Stimulated activated CD8-positive, alpha-beta memory T cell treated with anti-CD3 and anti-CD28 coated beads, Interleukin-2, amount 100 ng/mL, for 1 hour (primary cell): ENCODE measurements at places on chromosomes 11 and 22.

DNA sequence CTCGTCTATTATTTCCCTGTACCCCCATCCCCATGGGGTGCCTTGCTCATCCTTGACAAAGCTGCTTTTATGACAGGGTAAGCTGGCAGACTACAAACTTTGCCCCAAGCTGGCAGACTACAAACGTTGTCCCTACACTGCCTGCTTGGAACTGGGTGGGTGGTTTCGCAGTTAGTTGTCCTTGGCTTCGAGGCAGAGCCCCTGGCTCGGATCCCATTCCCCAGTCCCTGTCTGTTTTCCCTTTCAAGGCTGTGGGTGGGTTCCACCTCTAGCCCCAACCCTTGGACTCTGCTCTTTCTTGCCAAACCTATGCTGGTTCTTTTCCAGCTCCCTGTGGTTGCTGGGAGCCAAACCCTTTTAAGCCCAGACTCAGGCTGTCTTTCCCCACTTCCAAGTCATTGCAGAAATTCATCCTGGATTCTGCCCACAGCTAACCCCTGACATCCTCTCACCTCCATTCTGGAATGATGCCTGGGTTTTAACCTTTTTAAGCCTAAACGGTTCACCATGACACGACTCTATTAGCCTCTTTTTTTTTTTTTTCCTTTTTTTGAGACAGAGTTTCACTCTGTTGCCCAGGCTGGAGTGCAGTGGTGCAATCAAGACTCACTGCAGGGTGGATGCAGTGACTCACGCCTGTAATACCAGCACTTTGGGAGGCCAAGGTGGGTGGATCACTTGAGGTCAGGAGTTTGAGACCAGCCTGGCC is 9.2 kb upstream of the RBM14 start:
- DNase-seq, result no peak

DNA sequence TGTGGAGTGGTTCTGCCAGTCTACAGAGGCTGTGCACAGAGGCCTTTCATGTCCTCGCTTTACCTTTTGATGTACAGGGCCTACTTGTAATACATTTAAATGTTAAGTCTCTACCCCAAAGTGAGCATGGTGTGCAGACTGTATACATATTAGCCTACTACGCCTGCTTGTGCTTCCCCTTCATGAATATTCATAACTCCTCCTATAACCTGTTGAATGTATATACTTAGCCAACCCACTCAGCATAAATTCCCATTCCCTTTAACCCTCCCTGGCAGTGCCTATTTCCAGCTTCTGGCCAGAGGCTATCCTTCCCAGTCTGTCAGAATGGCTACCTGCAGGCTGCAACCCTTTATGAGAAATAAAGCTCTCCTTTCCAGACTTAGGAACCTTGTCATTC is 116.1 kb downstream of the WNT11 start:
- DNase-seq, result no peak

DNA sequence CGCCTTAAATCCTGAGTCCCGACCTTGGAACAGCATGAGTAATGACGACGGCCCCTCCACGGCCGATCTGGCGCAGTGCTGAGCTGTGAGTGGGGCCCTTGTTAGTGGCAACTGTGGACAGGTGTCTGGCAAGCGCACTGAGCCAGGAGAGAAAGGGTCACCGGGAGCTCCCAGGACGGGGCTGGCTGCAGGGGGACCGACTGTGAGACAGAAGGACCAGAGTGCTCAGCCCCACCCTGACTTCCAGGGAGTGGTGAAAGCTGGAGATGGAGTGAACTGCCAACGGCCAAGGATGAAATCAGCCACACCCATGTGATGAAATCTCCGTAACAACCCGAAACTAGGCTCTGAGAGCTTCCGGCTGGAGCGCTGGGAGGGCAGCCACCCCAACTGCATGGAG is 228.6 kb downstream of the BRD1 start:
- no peak for DNase-seq

- no peak for DNase-seq
These were observed 19.9 kb downstream of the MMP10 start for GRCh38 chr11:102760344-102761035.

DNA sequence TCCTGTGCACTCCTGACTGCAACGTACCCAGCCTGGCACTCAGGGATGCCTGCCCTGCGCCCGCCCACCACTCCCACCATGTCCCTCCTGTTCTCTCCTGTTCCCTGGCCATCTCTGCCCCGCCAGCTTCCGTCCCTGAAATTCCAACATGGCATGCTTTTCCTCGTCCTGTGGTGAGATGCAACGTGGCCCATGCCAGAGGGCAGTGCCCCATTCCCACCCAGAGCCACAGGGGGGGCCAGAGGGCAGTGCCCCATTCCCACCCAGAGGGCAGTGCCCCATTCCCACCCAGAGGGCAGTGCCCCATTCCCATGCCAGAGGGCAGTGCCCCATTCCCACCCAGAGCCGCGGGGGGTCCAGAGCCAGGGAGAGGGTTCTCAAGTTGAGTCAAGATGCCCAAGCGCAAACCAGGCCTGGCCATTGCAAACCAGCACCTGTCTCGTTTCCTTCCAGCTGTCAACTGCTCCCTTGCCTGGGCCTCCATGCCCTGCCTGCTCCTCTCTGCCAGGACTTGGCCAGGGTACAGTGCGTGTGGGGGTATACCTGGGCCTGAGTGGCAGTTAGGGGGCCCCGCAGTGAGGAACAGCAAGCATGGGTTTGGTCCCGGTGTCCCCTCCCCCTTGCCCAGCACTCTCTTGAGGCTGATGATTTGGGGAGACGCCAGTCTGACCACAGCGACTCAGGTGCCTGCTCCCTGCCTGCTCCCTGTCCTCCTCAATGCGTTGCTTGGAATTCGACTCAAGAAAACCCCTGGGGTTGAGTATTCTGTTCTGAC is 14.6 kb downstream of the B3GAT1 start:
- DNase-seq, result no peak
